ENCODE measurements at places on chromosomes 16 and 17.

DNA sequence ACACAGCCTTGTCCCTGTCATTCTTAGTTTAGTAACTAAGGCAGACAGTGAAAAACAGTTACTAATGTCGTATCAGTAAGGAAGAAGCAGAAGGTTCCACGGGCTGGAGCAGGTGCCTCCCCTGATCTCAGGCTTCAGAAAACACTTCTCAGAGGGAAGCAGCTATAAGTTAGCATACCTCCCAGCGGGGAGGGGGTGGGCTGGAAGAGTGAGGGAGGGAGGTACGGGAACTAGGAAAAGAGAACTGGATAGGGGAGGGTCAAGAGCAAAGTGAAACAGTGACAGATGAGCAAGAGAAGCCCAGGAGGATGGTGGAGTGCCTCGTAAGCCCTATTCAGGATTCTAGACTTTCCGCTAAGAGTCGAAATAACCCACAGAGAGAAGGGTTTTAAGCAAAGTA is 186.3 kb upstream of the XYLT1 start:
- DNase-seq: no peak

GRCh38 chr16:87840271-87840978 is 28.9 kb downstream of the SLC7A5 start:
- DNase-seq: no peak

- DNase-seq: no peak
Measured at GRCh38 chr16:68778551-68779231, 41.6 kb downstream of the CDH1 start.

DNA sequence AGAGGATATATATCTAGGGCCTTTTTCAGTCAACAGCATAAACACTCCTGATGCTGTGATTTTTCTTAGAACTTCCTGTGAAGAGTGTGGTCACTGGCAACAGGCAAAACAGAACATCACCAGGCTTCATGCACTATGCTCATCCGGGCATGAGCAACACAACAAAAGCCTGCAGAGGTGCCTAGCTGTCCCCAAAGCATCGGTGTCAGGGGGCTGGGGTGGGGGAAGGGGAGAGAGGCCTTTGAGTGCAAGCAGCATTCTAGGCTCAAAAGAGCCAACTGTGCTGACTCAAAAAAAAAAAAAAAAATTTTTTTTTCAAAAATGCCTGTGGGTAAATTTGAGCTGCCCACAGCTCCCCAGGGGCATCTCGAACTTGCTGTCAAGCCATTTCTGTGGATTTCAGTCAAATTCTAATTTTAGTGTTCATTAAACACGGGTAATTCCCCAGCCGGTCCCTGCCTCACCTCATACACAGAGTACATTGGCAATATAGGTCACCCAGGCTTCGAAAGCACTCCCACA is 194.6 kb upstream of the DYNLRB2 start:
- DNase-seq: peak; percentile 72

DNA sequence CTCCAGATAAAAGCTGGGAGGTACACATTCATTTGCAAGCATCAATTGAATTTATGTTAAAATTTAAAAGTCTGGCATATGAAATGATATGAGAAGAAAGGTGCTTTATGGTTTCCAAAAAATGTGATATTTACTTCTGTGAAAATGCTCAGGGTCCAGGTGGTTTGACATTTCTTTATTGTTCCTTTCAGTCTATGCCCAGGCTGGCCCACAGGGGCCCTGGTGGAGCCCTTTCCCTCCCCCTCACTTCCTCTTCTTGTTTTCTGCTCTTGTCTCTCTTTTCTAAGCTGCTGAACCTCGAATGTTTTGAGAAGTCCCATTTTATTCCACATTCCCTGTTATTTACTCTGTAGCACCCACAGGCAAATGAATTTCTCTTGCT is 127.8 kb downstream of the HS3ST3B1 start:
- DNase-seq: no peak

- no peak for DNase-seq
Measured at GRCh38 chr17:11332706-11333105, 91.7 kb downstream of the SHISA6 start.

DNA sequence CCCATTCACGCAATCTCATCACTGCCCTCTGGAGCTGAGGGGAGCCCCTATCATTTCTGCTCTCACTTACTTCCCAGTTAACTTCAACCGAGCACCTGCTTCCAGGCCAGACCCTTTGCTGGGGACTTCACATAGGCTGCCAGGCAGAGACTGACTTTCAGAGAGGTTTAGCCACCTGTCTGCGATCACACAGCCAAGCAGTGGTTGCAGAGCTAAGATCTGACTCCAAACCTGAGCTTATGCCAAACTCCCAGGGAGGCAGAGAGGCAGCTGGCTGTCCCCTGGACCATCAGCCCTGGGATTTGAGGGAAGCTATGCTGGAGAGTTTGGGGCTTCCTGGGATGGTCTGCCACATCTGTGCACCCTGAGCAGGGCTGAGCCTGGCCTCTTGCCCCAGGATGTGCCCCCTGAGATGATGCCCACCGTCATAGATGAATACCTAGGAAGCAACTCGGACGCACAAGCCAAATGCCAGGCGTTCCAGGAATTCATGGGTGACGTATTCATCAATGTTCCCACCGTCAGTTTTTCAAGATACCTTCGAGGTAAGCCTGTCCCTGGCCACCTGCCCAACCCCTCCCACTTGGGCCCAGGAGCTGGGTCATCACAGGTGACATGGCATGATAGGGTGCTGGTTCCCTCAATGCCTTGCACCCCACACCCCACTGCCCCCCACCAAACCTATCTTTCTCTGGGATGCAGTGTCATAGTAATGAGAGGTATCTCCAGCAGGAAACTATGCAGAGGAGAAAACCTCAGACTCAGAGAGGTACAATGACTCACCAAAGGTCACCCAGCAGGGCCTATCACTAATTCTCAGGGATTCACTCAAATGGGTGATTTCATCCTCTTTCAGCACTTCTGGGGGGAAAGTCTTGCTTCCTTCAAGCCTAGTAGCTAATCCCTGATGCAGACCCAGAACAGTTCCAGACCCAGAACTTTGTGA is 10.0 kb downstream of the CES3 start:
- no peak for DNase-seq

DNA sequence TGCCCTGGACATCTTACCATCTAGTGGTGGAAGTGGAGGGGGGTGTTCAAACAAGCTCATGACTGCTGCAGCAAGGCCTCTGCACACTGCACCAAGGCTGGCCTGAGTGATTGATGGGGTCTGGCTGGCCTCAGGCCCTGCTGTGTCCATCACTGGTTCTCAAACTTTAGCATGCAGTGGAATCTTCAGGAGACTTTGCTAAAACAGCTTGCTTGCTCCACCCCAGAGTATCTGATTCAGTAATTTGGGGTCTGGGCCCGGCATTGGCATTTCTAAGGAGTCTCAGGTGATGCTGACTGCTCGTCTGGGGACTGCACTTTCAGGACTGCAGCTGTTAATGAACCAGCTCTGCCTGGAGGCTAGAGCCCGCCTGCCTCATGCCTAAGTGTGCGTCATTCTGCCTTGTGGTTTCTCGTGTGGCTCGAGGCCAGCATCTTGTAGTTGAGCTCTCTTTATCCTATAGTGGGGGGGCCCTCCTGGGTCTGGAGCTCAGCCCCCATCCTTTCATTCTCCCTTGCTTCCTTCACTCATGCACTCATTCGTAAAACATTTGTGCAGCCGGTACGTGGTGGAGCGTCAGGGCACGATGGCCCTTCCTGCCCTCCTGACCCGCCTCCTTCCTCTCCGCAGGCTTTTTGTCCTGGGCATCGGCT is 4.1 kb downstream of the MGAT5B start:
- peak; percentile 73 for DNase-seq

DNA sequence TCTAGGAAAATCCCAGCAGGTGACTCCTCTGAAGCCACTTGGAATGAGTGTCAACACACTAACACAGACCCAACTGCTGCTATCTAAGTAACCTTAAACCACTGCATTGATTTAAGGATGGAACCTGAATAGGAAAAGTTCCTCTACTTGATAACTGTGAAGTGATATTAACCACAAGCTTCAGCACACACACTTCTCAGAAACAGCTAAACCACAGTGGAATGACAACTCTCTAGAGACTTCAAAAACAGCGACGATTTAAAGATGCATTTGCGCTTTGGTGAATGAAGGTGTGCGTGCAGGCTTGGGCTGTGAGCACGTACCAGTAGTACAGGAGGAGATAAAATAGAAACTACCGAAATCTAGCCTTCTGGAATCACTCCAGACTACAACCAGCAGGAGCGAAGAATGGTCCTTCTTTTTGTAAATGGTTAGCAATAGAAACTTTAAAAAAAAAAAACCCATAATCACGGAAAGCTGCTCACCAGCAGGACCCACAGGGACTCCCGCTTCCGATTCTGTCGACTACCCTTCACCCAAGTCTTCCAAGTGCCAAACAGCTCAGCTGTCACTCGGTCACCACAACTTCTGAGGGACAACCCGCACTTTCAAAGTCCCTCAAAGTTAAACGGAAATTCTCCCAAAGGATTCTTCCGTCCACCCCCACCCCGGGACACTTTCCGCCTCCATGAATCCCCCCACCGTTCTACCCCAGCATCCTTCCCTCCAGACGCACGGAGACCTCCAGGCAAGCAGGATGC is 137.7 kb upstream of the CORO6 start:
- DNase-seq: peak; percentile 15

DNA sequence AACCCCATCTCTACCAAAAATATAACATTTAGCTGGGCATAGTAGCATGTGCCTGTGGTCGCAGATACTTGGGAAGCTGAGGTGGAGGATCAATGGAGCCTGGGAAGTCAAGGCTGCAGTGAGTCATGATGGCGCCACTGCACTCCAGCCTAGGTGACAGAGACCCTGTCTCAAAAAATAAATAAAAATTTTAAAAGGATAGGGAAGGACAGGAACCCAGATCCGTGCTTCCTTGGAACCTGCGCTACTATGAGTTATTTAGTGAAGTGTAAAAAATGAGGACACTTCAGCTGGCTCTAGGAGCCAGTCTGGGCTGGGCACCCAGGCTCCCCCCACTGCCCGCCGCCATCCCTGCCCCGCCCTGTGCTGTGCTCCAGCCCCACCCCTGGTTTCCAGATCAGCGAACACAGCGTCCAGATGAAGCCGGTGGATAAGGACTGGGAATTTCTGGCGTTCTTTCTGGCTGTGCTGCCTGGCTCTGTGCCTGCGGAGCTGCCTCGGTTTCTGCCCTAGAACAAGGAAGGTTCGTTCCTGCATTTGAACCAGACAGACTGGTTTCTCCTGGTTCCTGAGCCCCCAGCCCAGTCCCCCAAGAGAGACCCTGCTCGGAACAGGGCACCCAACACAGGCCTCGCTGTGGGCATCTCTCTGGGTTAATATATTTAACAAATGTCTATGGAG is 18.5 kb downstream of the PLLP start:
- no peak for DNase-seq

DNA sequence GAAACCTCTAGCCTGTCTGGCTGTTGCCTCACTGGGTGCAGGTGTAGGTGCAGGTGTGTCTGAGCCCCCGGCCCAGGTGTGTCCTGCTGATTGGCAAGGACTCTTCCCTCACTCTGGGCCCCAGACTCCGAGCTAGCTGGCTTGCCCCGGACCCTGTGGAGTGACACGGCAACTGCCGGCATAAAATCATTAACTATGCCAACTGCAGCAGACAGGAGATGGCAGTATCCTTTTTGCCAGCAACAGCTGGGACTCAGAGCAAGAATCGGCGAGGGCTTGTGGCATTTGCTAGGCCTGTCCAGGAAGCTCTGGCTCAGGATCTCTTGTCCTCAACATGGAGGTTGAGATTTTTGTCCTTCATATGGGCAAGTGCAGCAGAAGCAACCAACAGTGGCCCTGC is 20.8 kb downstream of the CIAPIN1 start:
- DNase-seq: no peak

- no peak for DNase-seq
Measured at GRCh38 chr17:38363016-38363415, 11.4 kb downstream of the SOCS7 start.

- DNase-seq: no peak
Measured at GRCh38 chr16:60945225-60945624, 1091.0 kb downstream of the CDH8 start.

DNA sequence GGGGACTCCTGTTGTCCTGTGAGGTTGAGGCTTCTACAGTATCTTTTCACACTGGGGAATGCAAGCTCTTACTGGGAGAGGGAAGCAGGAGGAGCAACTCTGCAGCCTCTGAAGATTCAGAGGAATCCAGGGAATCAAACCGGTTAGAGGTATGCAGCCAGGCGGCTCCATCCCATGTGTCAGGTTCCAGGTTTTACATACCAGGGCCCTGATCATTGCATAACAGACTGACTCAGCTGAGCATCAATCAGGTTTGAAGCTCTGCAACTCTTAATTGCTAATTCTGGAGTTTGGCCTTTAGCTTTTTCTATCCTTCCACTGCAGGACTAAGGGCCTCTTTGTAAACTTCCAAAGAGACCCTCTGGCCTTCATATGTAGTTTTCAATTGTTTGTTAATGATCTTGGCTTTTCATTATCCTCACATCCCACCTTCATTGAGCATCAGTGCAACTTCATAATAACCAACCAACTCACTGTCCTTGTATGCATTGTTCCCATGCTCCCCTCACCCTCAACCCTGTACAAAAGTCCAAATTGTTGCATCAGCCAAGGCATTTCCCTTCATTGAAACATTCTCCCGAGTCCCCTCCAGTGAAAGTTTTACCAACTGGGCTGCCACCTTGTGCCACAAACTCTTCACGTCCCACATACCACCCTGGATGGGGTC is 59.7 kb upstream of the DHX40 start:
- no peak for DNase-seq

GRCh38 chr16:83269541-83269940 is 538.2 kb upstream of the HSBP1 start:
- DNase-seq: no peak

DNA sequence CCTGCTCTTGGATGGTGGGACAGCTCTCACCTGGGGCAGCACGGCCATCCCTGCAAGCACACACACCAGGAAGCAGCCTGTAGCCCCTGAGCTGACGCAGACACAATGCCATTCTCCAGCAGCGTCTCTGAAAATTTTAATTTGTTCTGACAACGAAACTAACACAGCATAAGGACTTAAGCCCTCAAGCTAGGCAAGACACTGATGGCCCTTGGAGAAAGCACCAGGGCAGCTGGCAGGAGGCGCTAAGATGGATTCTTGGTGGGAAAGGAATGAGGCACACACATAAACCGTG is 2.7 kb upstream of the LIMD2 start:
- DNase-seq: no peak

- DNase-seq: no peak
Measured at GRCh38 chr17:61723183-61723582, 132.2 kb upstream of the NACA2 start.

- no peak for DNase-seq
Measured at GRCh38 chr17:27341041-27341471, 47.1 kb downstream of the WSB1 start.

DNA sequence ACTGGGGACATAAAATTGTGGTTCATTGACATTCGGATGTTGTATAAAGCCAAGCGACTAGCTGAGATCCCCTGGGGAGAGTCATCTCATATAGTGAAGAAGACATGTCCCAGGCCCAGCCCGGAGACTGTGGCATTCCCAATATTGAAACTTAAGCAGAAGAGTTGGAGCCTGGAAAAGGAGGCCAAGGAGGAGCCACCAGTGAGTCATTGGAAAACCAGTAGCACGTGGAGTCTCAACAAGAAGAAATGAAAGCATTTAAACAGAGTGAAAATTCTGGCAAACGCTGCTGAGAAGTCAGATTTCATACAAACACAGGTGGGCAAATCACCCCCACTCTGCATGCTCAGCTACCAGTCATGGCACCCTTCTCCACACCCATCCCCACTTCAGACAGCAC is 9.4 kb upstream of the ELAC2 start:
- no peak for DNase-seq

Data from fibroblast of gingiva (primary cell).